Stimulated activated CD8-positive, alpha-beta memory T cell treated with anti-CD3 and anti-CD28 coated beads, Interleukin-4, amount 100 ng/mL, for 4 hours (primary cell): ENCODE measurements at places on chromosomes 6 and 20.

- DNase-seq, result no peak
Observed at GRCh38 chr6:144811140-144811539, 526.0 kb downstream of the UTRN start.

DNA sequence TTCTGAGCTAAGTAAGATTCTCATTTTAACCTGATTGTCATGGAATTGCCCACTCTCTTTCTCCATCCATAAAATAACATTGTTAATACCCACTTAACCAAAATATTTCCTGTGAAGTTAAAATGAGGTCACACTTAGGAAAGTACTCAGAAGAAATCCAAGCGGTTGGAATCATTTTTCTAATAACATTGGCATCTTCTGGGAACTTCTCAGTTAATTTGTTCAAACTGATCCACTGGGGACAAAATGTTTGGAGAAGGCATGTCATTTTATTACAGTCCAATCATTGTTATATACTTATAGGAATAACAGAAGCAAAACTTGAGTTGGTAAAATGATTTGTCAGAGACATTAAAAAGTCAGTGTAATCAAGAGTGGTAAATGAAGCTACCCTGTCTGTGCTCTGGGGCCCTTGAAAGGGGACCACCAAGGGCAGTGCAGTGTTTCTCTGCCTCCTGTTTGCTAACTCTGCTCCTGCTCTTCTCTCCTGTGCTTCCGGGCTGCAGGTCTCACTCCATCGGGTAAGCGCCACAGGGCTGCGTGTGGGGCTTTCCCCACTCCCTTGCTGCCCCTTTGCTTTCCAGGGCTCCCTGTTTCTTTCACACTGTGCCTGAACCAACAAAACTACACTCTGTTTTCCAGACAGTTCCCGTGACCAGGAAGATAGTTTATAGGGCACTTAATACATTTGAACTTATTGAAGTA is 50.1 kb downstream of the HDDC2 start:
- no peak for DNase-seq

- peak; percentile 33 for DNase-seq
Observed at GRCh38 chr6:4775494-4776130, 592 bp upstream of the CDYL start.

GRCh38 chr20:1434571-1435336 is 31.9 kb downstream of the NSFL1C start:
- peak; percentile 20 for DNase-seq

- DNase-seq, result no peak
Observed at GRCh38 chr6:134162932-134163331, 110.5 kb upstream of the SLC2A12 start.

DNA sequence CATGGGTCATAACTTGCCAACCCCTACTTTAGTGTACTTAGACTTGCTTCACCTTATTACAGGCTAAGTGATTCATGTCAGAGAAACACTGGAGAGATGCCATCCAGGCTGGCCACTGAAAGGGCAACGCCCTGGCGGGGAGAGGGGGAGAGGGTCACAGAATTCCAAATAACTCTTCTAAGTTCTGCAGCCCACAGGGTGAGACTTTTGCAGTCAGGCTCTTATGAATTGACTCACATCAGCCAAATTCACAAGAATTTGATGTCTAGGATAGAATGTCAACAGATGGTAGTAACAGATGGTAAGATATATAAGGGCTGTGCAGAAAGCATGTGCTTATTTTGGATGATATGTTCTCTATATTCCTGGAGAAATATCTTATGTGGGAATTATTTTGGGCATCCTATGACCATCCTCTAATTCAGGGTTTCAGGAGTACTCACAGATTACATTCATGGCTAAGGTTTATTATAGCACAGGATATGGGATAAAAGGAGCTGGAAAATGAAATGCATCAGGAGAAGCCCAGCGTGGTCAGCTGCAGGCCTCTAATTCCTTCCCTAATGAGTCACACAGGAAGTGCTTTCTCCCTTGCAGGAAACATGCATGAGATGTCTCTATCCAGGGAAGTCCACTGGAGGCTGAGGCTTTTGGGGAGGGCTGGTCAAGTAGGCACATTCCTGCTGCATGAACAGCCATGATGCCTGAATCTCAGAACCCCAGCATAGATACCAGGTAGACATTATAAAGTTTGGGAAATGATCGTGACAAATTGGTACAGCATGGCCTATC is 58.7 kb upstream of the RIN2 start:
- DNase-seq, result no peak

- DNase-seq, result no peak
Observed at GRCh38 chr6:25456249-25457040, 177.3 kb downstream of the CARMIL1 start.

GRCh38 chr20:14114065-14114704 is 118.9 kb downstream of the MACROD2 start:
- no peak for DNase-seq

DNA sequence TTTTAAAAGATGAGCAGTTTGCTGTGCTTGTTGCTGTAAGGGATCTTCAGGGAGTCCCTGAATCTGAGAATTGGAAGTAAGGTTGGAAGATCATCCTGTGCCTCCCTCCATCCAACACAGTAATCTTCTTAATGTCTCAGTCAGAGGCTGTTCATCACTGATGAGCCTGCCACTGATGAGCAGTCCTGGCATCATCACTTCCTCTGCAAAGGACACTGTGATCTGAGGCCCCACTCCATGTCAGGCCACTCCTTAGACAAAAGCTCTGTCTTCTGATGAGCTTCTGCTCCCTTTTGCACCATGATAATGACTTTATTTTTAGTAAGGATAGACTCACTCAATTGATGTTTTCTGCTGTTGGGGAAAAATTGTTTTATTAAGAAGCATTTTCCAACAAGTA is 121.0 kb downstream of the UST start:
- DNase-seq, result no peak

DNA sequence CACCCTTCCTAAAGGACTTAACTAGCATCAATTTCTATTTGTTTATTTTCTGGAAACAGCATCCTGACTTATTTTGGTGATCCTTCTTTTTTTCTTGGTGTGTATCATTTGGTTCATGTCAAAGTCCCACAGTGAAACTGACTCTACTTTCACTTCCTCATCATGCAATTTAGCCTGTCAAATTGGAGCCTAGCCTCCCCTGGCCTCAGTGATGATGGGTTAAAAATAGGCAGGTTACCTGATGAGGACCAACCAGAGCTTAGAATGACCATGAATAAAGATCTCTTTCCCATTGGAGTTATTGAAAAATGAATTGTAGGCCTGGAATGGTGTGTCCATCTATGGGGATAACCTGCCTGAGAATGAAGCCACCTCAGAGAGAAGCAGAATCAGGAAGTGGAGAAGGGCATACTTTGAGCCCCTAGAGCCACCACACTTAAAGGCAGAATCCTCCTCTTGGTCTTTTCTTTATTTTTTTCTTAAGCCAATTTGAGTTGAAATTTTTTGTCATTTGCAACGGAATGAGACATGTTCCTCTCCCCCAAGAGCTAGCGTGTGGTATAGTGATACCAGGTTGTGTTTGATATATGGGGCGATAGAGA is 105.6 kb downstream of the BTBD3 start:
- DNase-seq, result no peak

- DNase-seq, result no peak
Observed at GRCh38 chr20:64110411-64111068, 3.2 kb upstream of the NPBWR2 start.

GRCh38 chr20:57326667-57327455 is 2.7 kb upstream of the SPO11 start:
- no peak for DNase-seq

GRCh38 chr20:16821211-16822089 is 73.3 kb downstream of the OTOR start:
- DNase-seq, result no peak

GRCh38 chr6:115594891-115595290 is 465.8 kb downstream of the FRK start:
- DNase-seq, result no peak

DNA sequence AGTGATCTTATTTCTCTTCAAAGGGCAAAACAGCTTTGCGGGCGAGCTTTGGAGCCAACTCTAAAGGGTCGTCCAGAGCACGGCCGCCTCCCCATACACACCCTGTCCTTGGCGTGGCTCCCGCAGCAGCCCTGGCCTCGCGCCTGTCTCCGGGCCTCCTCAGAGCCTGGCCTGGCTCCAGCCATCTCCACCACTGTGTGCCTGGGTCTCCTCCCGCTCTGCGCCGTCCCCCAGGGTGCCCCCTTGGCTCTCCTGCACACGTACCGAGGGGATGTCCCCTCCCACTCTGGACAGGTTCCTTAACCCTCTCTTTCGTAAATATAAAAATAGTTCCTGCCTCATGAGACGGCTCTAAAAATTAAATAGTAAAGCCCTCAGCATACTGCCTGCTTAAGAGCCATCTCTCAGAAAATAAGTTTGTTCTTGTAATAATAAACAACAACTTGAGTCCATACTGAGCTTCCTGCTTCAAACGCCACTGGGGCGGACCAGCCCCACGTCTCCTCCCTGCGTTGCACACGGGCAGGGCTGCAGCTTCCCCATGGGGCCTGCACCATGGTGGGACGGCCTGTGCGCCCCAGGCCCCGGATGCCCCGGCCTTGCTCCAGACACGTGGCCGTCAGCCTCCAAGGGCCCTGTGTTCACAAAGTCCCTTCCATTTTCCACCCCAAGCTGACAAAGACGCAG is 226.2 kb downstream of the TTLL2 start:
- DNase-seq, result no peak

- DNase-seq, result no peak
Observed at GRCh38 chr20:39944861-39945260, 744.2 kb downstream of the MAFB start.

GRCh38 chr20:40197691-40198090 is 491.3 kb downstream of the MAFB start:
- DNase-seq, result no peak

- DNase-seq, result no peak
Observed at GRCh38 chr6:33815854-33816253, 12.1 kb upstream of the MLN start.
